ENCODE measurements at places on chromosomes 1 and 21.

GRCh38 chr1:231376101-231376500 lies 38.0 kb downstream of the SPRTN start:
- DNase-seq: no peak

DNA sequence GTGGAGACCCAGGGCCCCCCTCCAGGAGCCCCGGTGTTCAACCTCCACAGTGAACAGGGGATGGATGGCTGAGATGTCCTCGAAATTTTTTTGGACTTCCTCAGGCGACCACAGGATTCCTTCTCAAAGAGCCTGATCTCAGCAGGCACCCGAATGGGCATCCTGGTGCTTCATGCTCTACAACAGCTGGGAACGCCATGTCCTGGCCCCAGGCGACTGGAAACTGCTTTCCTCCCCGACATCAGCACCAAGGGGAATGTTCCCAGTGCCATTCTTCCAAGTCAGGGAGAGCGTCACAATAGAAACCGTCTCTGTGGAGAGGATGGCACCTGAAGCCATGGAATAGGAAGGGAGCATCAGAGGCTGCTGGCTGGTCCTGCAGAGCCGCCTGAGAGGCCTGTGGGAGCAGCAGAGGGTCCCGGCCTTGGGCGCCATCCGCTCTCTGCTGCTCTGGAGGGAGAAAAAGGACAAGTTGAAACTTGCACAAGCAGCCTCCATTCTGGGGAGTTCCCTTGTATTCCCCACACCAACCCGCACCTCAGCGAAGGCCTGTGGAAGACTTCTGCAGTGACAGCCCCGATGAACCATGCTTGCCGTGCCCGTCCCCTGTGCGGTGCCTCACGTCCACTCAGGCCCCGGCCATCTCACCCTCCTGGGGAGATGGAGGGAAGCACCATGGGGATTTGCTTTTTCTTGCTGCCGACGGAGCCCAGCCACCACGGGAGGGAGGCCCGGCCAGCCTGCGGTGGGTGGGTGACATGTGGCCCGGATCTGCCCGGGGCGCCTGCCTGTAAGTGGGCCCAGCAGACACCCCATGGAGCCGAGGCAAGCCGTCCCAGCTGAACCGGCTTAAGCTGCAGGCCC lies 2.3 kb upstream of the ADARB1 start:
- no peak for DNase-seq

DNA sequence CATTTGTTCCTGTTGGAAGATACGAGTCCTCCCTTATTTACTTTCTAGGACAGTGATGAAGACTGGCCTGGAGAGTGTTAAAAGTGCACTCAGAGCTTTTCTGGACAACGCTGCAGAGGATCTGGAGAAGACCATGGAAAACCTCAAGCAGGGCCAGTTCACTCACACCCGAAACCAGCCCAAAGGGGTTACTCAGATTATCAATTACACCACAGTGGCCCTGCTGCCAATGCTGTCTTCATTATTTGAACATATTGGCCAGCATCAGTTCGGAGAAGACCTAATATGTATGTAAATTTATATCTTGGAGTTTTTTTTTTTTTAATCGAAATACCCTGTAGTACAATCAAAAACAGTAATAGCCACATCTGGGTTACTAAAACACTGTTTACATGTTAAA lies 190.5 kb downstream of the ZP4 start:
- no peak for DNase-seq

- no peak for DNase-seq
Observed at GRCh38 chr1:46352363-46352762, 11.8 kb downstream of the NSUN4 start.

GRCh38 chr21:23809573-23809972 lies 1797.7 kb downstream of the MRPL39 start:
- DNase-seq: no peak

- no peak for DNase-seq
Observed at GRCh38 chr1:234971586-234972297, 156.9 kb downstream of the TOMM20 start.

GRCh38 chr1:28792644-28793121 lies 19.3 kb upstream of the OPRD1 start:
- no peak for DNase-seq

DNA sequence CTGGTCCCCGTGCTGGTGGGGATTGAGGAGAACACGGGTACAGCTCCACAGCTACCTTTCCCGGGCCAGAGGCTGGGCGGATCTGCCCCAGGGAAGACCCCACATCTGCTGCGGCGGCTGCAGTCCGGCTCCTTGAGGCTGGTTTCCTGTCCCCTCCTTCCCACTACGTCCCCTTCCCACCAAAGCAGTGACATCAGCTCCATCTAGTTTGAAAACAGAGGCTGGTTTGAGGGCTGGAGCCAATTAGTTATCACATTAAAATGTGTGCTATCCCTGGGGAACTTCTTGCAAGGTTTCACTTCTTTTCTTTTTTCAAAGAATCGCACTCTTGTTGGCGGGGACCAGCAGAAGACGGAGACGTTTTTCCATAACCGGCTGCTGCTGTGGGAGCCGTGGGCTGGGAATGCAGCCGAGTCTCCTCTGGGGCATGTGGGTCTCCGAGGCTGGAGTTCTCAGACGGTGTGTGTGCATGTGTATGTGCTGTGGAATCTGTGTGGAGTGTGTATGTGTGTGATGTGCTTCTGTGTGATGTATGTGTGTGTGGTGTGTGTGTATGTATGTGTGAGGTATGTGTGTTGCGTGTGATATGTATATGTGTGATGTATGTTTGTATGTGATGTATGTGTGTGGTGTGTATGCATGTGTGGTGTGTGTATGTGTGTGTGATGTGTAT lies 8.9 kb upstream of the PCBP3 start:
- DNase-seq: no peak

DNA sequence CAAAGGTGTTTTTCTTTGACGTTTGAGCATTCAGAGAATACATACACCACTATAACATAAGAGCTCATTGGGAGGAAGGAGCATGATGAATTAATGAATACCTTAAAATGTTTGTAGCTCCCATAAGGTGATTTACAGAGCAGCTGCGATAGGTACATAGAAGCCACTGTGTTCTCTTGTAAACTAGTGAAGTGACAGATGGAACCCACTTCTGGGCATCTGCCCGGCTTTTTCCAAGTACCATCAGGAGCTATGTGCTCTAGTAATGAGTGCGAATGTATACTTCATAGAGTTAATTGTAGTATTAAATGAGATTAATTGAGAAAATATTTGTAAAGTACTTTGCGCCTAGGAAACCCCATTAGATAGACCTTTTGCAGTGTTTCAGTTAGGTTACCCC lies 48.4 kb downstream of the HENMT1 start:
- DNase-seq: no peak

GRCh38 chr1:186183970-186184628 lies 191.0 kb downstream of the TPR start:
- peak; percentile 19 for DNase-seq

DNA sequence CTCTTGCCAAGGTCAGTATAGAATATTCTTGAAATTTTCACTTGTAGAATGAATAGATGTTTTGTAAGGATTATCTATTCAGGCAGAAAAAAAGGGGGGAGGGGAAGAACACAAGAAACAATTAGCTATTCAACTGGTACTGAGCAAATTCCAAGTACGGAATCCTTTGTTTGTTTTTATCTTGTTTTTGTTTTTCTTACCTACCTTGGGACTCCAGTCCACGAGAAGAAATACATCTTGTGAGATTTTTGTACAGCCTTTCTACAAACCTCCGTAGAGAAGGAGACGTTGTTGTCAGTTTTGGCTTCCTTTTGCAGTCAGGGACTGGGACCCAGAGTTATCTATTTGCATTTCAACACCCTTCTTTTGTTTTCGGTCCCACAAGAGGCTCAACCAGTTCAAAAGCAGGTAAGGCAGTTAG lies 36.0 kb downstream of the ZNF281 start:
- DNase-seq: no peak

GRCh38 chr1:153543736-153544135 lies 1.9 kb downstream of the S100A4 start:
- DNase-seq: no peak

- DNase-seq: no peak
Observed at GRCh38 chr1:27741121-27741520, 15.4 kb downstream of the FAM76A start.

DNA sequence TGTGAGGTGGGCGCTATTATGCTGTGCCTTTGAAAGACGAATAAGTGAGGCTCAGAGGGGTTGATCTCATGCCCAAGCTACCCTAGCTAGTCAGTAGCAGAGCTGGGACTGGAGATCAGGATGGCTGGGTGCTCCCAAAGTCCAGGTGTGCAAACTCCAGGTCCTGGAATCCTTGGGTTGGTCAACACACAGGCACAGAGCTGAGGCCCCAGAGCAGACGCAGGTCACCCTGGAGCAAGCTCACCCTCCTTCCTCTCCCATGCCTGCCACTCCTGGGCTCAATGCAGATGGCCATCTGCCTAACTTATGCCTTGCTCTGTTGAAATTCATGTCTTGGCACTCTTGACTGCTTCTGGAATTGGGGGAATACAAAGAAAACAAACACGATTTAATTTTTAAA lies 587.2 kb downstream of the PTPRU start:
- DNase-seq: no peak

- no peak for DNase-seq
Observed at GRCh38 chr1:155125946-155126555, 1.6 kb upstream of the EFNA1 start.

DNA sequence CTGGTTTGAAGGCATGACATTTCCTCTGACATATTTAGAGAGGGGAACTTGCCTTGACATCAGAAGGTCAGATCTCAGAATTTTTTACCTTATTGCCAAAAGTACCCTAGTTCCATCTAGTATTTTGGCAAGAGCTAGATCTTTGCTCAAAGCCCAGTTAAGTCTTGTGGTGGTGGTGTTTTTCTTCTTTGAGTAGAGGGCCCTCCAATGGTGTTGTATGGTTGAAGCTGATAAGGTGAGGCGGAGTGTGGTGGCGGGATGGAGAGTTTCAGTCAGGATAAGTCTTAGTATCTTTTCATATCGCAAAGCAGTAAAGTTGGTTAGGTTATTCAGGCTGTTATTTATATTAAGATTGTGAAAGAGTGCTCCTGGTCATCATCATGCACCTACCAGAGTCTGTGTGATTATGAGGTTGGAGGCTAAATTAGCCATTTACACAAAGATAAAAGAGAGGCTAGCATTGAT lies 20.1 kb upstream of the MACF1 start:
- DNase-seq: no peak

DNA sequence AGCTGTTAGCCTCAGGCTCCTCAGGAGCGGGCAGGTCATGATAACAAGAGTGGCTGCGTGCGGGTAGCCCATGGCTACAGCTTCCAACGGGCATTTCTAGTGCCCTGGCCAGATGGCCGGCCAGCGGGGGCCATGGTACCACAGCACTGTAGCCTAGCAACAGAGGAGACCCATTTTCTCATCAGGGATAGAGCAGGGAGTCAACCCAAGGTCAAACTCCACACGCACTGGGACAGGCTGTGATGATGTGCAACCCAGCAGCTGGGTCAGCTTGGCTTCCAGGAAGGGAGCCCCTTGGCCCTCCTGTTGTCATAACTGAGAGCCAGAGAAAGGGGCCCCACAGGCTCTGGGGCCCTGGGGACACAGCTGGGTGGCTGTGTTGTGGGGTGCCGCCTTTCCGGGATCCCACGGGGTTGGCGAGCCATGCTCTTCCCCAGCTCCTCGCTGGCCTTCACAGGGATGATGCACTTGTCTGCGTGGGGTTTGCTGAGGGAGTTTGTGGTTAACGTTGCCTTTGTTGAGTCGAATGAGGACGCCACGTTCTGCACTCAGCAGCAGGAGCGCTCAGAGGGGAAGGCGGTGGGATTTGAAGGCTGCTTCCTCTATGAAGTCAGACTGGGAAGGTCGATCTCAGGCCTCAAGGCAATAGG lies 46.3 kb downstream of the COL18A1 start:
- no peak for DNase-seq

DNA sequence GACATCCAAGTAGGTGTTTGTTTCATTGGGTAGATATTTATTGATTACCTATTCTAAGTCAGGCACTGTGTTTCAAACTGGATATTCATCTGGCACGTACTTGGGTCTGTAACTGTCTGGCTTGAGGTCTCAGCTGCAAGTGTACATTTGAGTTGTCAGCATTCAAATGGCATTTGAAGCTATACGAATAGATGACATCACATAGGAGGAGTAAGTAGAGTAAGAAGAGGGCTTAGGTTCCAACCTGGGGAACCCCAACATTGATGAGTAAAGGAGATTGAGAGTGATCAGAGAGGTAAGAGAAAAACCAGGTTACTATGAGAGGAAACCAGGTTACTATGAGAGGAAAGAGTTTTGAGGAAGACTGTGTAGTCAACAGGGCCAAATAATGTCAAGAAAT lies 30.7 kb downstream of the ZNF684 start:
- DNase-seq: no peak

GRCh38 chr1:231734417-231734816 lies 107.8 kb downstream of the DISC1 start:
- DNase-seq: peak; percentile 35

- DNase-seq: no peak
Observed at GRCh38 chr1:51727366-51727765, 110.5 kb downstream of the OSBPL9 start.

GRCh38 chr1:79497193-79497773 lies 490.8 kb upstream of the ADGRL4 start:
- DNase-seq: peak; percentile 22

DNA sequence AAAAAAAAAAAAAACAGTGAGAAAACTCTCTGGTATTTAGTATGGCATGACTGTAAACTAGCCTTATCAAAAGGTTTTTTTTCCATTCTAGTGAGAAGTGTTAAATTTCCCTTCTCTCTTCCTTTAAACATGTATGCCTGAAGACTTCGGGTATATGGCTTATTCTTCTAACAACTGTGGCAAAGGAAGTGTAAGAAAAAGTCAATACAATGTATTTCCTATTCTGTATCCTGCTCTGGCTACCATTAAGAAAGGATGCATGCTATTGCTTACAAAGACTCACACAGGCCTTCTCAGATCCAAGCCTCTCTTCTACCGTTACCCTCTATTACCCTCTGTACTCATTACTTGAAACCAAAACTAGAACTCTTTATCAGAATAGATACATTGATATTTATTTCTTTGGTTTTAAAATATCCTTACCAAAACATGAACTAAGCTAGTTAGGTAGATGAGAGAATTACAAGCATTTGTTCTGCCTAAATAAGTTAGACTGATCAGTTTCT lies 8.4 kb downstream of the CEPT1 start:
- DNase-seq: no peak

- no peak for DNase-seq
Observed at GRCh38 chr1:177257576-177257975, 86.8 kb downstream of the BRINP2 start.

DNA sequence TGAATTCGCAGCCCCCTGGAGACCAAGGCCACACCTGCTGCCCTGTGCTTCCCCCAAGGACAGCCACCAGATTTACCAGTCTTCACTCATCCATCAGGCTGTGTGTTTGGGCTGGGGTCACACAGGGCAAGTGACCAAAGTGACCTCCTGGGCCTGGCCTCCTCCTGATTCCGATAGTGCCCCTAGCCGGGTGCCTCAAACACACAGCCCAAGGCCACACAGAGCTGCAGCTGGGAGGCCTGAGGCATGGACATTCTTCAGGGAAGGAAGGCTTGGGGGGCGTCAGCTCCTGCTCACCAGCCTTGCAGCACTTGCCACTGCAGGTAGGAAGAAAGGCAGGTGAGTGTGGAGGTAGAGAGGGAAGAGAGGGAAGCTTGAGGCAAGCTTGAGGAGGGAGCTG lies 181.3 kb downstream of the RUNX1 start:
- DNase-seq: no peak
